ENCODE measurements at places on chromosomes 13 and 19. TPM values are rescaled to one million over a fixed set of nuclear protein-coding genes. Genes with fewer than 3 reads are reported as not detected.

The TM9SF2 gene
- 114 TPM for total RNA-seq

The CCDC159 gene
- total RNA-seq, result 17.8 TPM

The GRK1 gene
- not detected for total RNA-seq

The LRRC8E gene
- total RNA-seq, result 0.13 TPM

The PCSK4 gene
- 0.94 TPM for total RNA-seq

The SLC17A7 gene
- total RNA-seq, result 1.1 TPM

The ZSCAN4 gene
- not detected for total RNA-seq

The INSR gene
- total RNA-seq, result 94.0 TPM

The KLK2 gene
- total RNA-seq, result not detected

- no peak for ATAC-seq
These were observed 9.6 kb downstream of the PLIN4 start for GRCh38 chr19:4508698-4509097.

- no peak for ATAC-seq
These were observed 118.8 kb downstream of the VWA8 start for GRCh38 chr13:41842036-41842620.

DNA sequence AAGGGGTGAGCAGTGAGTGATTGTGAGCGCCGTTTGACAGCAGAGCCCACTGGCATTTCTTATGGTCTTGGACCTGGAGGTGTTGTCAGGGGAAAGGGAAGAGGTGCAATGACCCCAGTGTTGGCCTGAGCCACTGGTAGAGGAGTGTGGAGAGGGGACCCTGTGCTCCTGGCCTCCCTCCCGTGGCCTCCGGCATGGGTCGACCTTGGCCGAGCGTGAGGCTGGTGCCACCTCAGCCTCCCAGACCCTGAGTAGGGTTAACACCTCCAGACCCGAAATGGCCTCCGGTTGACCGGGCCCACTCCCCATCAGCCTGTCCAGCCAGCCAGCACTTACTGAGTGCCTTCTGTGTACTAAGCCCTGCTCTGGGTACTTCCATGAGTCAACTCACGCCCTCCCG is 6.5 kb downstream of the TRAPPC5 start:
- ATAC-seq, result no peak

GRCh38 chr13:40776681-40777165 is 5.7 kb upstream of the MRPS31 start:
- ATAC-seq, result peak; percentile 7

GRCh38 chr13:46721054-46721453 is 75.9 kb downstream of the ESD start:
- no peak for ATAC-seq

DNA sequence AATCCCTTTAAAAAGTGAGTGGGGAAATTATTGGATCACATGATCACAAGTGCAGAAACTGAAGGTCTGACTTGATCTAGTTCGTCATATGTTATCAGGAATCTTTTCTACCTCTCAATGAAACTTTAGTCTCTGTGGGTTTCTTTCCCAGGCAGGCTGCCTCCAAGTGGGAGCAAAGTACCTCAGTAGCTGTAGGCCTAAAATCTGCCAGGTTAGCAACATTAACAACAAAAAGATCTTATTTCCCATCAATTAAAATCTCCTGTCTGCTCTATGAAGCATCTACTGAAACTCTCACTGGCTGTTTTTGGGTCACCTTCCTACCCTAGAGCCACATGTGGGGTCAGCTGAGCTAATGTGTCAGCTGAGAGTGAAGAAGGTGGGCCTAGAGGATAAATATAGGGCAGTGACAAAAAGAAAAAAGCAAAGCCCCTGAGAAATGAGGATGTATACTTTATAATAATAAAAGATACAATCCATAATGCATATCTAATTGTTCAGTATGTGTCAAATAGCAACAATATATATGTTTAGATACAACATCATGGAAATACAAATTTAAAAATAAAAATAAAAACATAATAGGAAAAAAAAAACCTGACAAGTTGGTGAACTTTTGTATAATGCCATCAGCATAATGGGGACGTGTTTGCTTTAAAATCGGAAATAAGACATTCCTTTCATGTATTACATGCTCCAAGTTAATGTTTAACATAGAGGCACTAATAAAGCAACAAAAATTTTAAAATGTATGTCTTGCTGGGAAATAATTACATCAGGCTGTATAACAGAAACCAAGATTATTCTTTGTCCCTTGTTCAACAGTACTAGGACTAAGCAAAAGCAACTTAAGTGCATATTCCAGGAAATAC is 141.1 kb downstream of the GPC5 start:
- no peak for ATAC-seq

- peak; percentile 39 for ATAC-seq
These were observed 2.3 kb downstream of the NCCRP1 start for GRCh38 chr19:39199025-39199424.

DNA sequence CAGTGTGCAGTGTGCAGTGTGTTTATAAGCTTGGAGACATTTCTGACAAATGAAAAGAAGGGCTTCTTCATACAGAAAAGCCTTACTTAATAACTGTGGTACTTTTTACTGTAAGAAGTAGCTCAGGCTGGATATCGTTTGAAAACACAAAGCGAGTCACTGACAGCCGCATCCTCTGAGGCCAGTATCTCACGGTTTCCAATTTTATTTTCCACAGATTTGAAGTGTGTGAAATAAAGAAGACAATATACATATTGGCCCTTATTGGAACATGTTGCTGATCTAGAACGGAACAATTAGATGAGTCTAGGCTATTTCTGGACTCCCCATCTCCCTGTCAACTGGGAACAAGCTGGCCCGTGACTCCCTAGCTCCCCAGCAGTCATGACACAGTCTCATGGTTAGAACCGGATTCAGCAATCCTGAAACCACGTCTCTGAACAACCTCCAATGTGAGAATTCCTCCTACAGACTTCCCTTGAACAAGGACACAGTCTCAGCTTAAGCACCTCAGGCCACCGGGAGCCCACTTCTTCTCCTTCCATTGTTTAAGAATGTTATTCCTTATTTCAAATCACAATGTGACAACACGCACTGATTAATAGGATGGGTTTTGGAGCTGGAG is 484.5 kb downstream of the COG6 start:
- no peak for ATAC-seq

- no peak for ATAC-seq
These were observed 127.9 kb upstream of the SOX1 start for GRCh38 chr13:111938741-111939665.

GRCh38 chr13:46544811-46545210 is 8.2 kb upstream of the LRCH1 start:
- ATAC-seq, result no peak

DNA sequence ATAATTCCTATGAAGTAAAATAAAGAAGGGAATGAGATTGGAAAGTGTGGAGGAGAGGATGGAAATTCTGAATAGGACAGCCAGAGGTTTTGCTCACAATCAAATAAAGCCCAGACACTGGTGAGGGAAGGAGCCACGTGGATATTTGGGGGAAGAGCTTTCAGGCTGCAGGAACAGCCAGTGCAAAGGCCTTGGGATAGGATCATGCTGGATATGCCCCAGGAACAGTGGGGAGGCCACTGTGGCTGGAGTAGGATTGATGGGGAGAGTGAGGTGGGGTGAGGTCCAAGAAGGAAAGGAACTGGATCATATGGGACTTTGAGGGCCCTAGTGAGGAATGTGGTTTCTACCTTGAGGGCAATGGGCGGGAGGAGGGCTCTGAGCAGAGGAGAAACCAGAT is 4.1 kb upstream of the FXYD5 start:
- ATAC-seq, result no peak

DNA sequence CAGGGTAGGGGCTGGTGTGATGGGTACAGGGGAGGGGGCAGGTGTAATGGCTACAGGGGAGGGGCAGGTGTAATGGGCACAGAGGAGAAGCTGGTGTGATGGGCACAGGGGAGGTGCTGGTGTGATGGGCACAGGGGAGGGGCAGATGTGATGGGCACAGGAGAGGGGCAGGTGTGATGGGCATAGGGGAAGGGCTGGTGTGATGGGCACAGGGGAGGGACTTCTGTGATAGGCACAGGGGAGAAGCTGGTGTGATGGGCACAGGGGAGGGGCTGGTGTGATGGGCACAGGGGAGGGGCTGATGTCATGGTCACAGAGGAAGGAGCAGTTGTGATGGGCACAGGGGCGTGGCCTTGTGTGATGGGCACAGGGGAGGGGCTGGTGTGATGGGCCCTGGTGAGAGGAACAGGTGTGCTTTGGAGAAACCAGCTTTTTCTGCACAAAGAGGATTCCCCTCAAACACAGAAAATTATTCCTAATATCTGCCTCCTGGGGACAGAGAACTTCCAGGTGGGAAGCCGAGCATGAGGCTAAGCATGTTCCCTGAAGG is 38.6 kb upstream of the POP4 start:
- no peak for ATAC-seq

DNA sequence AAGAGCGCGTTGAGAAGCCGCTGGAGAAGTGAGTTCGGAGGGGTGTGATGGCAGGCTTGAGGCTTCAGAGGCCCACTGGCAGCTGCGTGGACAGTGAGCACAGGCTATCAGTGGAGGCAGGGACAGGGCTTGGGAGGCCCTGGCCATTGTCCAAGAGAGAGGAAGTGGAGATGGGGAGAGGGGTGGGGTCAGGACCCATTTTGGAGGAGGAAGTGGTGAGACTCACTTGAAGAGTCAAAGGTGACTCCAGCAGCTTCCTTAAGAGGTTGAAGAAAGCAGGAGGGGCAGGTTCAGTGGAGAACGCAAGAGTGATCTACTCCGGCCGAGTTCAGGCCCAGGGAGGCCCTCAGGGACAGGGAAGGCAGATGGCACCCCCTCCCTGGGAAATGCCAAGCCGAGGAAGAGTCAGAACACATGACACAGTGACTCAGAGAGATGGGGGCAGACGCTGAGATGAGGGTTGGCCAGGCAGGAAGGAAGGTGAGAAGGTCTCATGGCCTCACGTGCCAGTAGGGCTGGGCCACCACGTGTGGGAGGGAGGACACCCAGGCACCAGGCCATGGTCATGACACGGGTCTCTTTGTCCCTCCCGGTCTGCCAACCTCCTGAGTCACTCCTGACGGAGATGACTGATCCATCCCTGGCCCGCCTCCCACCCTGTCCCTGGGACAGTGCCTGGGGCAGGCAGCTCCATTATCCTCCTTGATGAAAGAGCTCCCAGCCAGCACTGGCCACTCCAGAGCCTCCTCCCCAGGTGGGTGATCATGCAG is 10.1 kb upstream of the CD22 start:
- peak; percentile 85 for ATAC-seq

- ATAC-seq, result peak; percentile 46
These were observed 89.5 kb upstream of the RFC3 start for GRCh38 chr13:33728271-33729037.

DNA sequence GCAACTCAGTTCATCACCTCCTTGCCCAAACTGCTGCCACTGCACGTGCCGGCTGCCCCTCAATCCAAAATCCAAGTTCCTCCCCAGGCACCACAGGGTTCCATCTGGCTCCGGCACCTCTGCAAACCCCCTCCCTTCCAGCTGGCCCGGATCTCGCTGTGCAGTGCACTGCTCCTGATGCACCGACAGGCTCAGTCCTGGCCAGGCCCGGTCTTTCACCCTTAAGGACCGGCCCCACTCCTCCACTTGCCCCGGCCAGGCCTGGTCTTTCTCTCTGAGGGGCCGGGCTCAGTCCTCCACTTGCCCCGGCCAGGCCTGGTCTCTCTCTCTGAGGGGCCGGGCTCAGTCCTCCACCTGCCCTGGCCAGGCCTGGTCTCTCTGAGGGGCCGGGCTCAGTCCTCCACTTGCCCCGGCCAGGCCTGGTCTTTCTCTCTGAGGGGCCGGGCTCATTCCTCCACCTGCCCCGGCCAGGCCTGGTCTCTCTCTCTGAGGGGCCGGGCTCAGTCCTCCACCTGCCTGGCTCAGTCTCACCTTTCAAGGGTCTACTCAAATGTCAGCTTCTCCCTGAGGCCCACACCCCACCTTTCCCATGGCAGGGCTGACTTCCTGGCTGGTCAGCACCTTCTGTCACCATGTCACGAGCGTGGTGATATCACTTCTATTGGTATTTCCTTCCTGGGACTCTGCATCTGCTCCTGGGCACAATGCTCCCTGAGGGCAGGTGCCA is 6.9 kb downstream of the ZNF787 start:
- no peak for ATAC-seq

- ATAC-seq, result no peak
These were observed 82.6 kb upstream of the SOX1 start for GRCh38 chr13:111984349-111984748.

DNA sequence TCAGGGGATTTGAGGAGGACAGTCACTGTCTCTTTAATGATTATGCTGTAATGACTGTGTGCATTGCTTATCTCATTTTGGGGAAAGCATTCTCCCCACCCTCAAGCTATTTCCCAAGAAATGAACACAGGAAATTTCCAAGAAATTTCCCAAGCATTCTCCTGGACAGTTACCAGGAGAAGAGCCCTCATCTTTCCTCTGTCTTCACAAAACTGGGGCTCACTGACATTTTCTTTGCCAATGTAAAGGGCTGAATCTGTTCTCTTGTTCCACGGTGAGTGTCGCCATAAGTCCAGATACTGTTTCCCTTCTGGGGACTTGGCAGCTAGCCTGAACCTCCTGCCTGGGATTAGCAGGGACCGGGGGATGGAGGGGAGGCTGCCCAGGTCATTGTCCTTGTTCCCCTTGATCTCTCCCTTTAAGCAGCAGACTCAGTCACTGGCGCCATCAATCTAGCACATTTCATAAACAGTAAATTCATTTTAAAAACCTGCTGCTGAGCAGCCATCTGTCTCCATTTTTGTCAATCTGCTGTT is 172.8 kb downstream of the DNAJC15 start:
- peak; percentile 46 for ATAC-seq

DNA sequence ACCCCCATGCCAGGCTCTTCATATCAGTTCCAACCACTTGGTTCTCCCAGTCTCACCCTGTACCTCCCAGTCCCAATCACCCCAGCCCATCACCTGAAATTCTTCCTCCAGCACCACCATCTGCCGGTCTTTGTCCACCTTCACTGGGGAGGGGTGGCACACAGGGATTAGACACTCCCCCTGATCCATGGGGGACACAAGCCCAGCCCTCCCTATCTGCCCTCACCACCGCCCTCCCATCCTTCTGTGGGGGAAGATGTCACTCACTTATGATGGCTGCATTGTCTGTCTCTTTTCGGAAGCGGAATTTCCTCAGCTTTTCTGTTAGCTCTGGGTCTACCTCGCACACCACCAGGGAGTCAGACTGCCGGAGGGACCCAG is 685 bp downstream of the GMFG start:
- no peak for ATAC-seq

GRCh38 chr13:75103976-75104375 is 378.0 kb downstream of the TBC1D4 start:
- ATAC-seq, result no peak

GRCh38 chr19:38142176-38143035 is 81.6 kb downstream of the DPF1 start:
- ATAC-seq, result no peak

GRCh38 chr13:94997126-94997525 is 284.8 kb upstream of the SOX21 start:
- no peak for ATAC-seq

Measured in gastroesophageal sphincter (tissue), 4 donors.